CD4-positive, CD25-positive, alpha-beta regulatory T cell (primary cell): ENCODE measurements at places on chromosomes 6 and 20. TPM values are rescaled to one million over a fixed set of nuclear protein-coding genes. Genes with fewer than 3 reads are reported as not detected.

ZC2HC1B gene
- not detected for total RNA-seq

DNA sequence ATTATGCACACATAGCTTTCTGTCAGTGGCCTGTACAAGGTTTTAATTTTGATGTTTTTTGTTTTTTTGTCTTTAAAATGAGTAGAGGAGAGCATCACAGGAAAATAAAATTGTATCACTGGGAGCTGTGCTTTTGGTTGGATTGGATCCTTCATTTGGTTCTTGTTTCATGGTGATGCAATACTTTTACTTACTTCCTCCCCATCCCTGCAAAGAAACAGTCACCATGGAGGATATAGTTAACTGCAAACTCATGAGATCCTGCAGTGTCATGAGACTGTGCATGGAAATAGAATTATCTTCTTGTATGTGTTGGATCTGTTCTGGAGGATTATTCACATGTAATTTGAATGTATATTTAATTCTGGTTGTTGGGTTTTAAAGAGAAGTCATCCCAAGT, 122.3 kb downstream of the JARID2 start:
- H3K36me3 ChIP-seq: no peaks in the 10 kb centered on the region
- H3K4me3 ChIP-seq: no peak overlapping the region
- no peak overlapping the region for H3K27ac ChIP-seq
- H3K4me1 ChIP-seq: peaks cover 12% of the 10 kb centered on the region
- no peaks in the 10 kb centered on the region for H3K27me3 ChIP-seq
- no peak for DNase-seq

DNA sequence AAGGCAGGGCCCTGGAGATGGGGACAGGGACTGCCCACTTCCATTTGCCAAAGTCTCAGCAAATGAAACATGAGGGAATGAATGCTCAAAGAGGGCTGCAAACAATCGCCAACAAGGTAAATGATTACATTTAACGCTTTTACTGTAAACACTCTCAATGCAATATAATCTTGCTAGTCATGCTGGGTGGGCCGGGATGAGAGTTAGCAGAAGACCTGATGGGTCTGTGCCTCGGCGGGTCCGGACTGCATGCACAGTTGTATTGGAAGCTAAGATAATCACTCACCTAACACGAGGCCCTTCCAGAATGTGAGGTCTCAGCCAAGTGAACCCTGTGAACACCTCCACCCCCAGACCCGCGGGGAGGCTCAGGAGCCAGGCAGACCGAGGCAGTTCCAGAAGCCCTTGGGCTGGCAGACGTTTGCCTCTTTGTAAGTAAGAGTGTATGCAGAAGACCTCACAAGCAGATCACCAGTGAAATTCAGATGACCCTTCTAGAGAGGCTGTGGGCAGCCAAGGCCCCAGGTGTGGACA, 4.7 kb upstream of the SLCO4A1 start:
- no peaks in the 10 kb centered on the region for H3K27me3 ChIP-seq
- H3K36me3 ChIP-seq: no peaks in the 10 kb centered on the region
- H3K4me3 ChIP-seq: no peak overlapping the region
- DNase-seq: no peak

PGBD1 gene
- total RNA-seq: 1.0 TPM

OPN5 gene
- not detected for total RNA-seq

DNA sequence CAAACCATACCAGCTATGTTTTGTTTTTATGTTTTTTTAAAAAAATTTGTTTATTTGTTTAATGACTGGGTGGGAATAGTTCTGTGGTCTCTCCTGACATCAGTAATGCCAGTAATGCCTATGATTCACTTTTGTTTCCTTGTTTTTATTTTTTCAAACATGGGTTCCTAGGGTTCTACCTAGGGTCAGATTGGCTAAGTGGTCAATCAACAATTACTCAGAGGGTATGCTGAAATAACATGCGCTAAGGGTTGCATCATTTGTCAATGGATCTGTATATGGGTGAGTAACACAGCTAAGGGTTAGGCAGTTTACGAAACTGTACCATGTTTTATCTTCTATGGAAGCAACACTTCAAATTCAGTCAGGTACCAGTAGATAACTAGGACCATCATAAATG, 583.8 kb upstream of the GJE1 start:
- H3K36me3 ChIP-seq: no peaks in the 10 kb centered on the region
- DNase-seq: no peak
- no peak overlapping the region for H3K27ac ChIP-seq
- no peaks in the 10 kb centered on the region for H3K4me1 ChIP-seq

GRCh38 chr6:61887423-61887822, 398.6 kb downstream of the KHDRBS2 start:
- no peaks in the 10 kb centered on the region for H3K36me3 ChIP-seq
- no peaks in the 10 kb centered on the region for H3K27me3 ChIP-seq
- no peaks in the 10 kb centered on the region for H3K4me1 ChIP-seq
- no peak for DNase-seq
- no peak overlapping the region for H3K27ac ChIP-seq
